Activated gamma-delta T cell treated with Interleukin-2 at 50 U/mL for 16 hours (primary cell): ENCODE measurements at places on chromosomes 1 and 21.

DNA sequence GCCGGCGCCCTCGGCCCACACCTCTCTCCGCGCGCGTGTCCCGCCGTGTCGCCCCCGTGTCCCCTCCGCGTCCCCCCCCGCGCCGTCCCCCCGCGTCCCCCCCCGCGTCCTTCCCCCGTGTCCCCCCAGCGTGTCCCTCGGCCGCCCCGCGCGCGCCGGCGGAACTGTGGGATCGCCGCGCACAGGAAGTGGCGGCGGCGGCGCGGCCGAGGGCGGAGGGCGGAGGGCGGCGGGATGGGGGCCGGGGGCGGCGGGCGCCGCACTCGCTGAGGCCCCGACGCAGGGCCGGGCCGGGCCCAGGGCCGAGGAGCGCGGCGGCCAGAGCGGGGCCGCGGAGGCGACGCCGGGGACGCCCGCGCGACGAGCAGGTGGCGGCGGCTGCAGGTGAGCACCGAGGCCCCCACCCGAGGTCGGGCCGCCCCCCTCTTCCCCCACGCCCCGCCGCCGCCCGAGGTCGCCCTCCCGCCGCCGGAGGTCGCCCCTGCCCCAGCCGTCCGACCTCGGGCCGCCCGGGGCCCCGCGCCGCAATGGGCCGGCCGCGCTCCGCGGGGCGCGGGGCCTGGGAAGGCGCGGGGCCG is at the start of gene AGPAT3:
AGPAT3 (plus strand) TSS at position 262 of the 578 bp plus-strand sequence. CDS start 94,459 bp downstream, outside the sequence.
- DNase-seq, result peak; percentile 32

- DNase-seq, result no peak
These were observed at the start of gene RGS13 for GRCh38 chr1:192635939-192636338. RGS13 (plus strand) TSS chr1:192636147; CDS start chr1:192644335, 8,188 bp downstream.

DNA sequence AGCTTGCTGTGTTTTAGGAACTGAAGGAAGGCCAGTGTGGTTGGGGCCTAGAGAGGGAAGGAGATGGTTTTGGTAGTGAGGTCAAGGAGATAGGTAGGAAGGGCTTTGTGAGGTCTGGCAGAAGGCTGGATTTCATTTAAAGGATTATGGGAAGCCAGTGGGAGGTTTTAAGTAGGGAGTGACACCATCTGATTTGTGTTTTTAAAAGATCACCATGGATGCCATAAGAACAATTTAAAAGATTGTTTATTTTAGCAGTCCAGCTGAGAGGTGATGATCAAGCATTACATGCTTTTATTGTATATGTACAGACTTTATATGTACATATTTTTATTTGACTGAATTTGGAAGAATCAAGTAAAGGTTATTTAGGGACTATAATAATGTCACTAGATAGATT is 26.4 kb downstream of the RGL1 start:
- no peak for DNase-seq

DNA sequence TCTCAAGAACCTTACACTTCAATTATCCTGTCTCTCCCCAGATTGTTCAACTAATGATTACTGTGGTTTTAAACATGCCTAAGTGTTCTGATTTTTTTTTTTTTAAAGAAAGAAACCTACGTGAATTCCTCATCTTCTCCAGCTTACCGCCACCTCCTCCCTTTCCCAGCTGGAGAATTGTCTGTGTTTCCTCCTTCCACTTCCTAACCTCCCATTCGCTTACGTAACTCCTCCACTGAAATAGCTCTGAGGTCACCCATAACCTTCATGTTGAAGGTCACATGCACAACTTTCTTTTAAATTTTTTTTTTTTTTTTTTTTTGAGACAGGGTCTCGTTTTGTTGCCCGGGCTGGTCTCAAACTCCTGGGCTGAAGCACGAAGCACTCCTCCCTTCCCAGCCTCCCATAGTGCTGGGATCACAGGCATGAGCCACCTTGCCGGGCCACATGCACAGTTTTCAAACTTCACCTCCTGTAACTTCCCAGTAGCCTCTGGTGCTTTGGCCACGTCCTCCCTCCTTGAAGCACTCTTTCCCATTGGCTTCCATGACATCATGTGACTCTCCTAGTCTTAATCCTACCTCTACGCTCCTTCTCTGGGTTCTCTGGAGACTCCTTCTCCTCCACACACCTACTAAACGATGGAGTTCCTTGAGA is 9.8 kb upstream of the CAPZB start:
- DNase-seq, result no peak

DNA sequence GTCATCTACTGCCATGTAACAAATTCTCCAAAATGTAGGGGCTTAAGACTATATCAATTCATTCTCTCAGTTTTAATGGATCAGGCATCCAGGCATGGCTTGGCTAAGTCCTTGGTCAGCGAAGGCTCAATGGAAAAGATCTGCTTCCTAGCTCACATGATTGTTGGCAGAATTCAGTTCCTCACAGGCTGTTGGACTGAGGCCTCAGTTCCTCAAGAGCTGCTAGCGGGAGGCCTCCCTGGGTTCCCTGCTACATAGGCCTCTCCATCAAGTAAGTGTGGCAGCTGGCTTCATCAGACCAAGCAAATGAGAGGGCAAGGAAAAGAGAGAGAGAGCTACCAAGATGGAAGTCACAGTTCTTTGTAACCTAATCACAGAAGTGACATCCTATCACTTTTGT is 19.6 kb upstream of the EYA3 start:
- no peak for DNase-seq

- DNase-seq, result peak; percentile 11
These were observed 39.1 kb downstream of the CLIC6 start for GRCh38 chr21:34707876-34708325.

DNA sequence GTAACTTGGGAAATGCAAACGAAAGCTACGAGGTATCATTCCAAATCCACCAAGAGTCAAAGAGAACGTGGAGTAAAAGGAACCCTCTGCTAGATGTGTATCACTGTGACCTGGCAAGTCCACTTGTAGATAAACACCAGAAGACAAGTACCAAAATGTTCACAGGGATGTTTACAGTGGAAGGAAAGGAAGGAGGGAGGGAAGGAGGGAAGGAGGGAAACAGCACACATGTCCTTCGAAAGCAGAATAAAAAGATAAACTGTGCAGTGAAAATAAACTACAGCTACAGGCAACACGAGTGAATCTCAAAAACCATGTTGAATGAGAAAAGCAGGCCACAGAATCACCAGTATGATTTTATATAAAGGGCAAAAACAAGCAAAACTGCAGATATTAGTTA is 59.9 kb downstream of the TP53BP2 start:
- no peak for DNase-seq

- no peak for DNase-seq
These were observed 241.2 kb downstream of the SETD4 start for GRCh38 chr21:35819134-35819533.

DNA sequence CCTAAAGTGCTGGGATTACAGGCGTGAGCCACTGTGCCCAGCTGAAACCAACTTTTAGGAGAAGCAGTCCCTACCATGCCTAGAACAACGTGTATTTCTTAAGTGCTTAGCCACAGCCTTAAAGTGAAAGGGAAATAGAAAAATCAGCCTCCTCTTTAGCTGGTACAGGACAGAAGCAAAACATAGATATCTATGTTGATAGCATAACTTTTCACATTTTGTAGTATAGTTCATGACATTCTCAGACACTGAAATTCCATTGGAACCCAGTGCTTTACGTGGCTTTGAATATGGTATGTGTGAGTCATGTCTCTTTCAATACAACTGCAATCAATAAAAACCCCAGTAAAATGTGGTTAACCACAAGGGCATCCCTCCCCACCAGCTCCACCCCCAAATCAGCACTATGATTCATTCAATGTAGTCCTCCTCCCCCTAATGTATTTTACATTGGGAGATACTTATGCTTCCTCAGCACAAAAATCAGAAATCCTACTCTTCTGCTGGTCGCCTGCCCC is 32.1 kb downstream of the TGFB2 start:
- peak; percentile 23 for DNase-seq

- DNase-seq, result no peak
These were observed 85.1 kb downstream of the PCSK9 start for GRCh38 chr1:55124470-55124869.

DNA sequence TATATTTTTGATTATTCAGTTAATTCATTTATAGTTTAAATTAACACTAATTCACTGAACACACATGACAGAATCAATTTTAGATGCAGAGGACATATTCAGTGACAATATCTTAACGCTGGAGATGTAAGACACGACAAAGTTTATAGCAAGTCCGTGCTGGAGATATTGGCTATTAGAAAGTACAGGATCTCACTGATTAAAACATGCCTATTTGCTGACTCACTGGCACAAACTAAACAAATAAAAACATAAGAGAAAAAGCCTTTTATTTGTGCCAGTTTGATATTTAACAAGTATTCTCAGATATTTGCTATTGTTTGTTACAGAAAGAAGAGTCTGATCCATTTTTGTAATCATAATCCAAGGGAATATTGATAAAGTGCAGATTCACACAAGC is 1122.9 kb upstream of the B3GALT2 start:
- no peak for DNase-seq

DNA sequence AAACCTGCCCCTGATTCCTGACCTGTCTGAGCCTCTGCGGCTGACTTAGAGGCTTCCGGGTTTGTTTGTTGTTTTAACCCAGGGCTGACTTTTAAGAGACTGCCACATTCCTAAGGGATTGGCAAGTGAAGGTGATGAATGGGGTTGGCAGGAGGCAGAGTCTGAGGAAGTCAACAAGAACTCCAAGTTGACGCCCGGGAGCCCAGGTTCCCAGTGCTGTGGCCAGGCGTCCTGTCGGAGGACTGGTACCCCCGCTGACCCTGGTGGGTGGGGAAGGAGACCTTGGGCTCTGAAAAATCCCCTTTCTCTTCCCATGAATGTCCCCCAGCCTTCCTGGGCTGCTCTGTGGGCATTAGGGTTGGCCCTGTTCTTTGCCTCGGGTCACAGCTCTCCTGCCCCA is 19.7 kb upstream of the EPS8L3 start:
- DNase-seq, result no peak

DNA sequence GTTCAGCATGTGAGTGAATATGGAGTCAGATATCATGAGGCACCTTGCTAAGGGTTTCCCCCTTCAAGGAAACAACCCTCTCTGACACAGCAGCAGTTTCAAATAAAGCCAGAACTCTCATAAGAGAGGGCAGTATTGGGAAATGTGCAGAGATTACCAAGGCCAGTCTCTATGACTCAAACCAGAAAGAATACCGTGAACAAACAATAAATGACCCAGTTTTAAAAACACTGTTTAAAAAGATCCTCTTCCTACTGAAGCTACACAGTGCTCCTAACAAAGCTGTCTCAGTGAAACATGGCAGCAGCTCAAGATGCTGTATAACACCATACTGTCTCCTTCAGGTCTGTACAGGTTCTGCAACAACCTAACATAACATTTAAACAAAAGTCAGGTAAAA is 102.6 kb downstream of the KIAA0319L start:
- DNase-seq, result no peak

DNA sequence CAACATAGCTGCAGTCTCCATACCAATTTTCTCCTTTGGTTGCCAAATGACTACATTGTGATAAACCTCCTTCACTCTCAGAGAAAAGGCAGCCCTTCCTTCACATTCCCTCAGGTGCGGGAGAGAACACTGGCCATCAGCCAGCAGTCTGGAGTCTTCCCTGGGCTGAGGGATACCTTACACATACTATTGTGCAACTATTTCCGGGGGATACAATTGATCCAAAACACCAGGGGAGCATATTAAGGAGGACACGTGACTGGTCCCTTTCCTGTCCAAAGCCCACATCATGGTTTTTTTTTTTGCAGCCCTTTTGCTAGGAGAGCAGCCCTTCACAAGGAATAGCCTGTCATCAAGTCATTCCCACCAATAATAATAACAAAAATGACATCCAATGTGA is 172.1 kb upstream of the ZRANB2 start:
- no peak for DNase-seq

GRCh38 chr21:40835184-40835694 is 11.7 kb downstream of the DSCAM start:
- DNase-seq, result no peak

DNA sequence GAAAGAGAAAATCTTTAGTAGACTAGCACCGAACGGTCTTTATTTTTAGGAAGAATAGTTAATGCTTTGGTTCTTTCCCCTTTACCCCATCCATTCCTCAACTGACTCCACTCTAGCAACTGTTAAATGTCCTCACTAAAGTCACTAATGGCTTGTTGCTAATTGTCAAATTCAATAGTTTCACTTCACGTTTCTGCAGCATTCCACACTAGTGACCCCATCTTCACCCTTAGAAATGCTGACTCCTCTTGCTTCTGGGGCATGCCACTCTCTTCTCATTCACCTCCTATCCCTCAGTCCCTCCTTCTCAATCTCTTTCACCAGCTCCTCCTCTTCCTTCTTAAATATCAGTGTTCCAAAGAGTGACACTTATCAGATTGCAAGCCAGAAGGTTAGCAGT is 19.4 kb upstream of the CADM3 start:
- no peak for DNase-seq

GRCh38 chr1:27138927-27139326 is 16.0 kb downstream of the SLC9A1 start:
- no peak for DNase-seq

- DNase-seq, result no peak
These were observed 7.4 kb upstream of the B3GALNT2 start for GRCh38 chr1:235511470-235512240.

- DNase-seq, result no peak
These were observed 126.9 kb downstream of the COQ8A start for GRCh38 chr1:227066999-227067398.
